ENCODE measurements at places on chromosomes 1 and 21.

DNA sequence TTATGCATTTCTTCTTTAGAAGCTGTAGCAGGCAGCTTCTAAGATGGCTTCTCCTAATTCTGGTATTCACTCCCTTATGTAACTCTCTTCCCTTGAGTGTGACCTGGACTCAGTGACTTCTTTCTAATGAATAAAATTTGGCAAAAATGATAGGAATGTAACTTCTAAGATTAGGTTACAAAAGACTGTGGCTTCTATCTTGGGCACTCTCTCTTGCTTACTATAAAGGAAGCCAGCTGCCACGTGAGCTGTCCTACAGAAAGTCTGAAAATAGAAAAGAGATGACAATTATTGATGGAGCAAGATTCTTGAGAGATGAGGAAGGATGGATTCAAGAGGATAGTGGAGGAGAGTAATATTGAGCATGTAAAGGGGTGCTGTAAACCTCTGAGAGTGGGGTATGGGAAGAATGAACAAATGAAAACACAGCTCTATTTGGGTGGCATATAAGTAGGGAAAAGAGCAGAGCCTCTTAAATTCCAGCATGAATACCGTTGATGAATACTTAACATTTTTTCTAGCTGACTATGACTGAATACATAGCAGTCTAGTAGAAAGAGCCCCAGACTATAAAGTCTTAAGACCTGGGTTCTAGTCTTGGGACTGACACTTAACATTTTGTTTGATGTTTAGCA, 5.5 kb downstream of the TSEN15 start:
- no peak for DNase-seq

GRCh38 chr1:85085417-85085816, 37.1 kb upstream of the MCOLN3 start:
- no peak for DNase-seq

DNA sequence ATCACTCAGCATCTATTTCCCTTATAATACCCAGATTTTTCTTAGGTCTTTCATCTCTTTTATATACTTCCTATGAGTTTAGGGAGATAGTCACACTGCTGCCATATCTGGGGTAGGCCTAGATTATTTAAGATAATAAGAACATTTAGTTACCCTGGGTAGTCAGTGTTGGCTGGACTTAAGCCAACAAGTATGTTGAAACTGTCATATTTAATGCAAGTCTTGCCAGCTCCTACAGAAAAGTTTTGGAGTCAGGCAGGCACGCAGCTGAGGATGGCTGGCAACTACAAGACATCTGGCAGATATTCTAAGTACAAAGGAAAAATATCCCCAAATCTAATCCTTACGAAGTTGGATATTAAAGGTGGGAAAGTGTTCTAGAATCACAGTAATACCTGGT, 19.2 kb upstream of the DEPDC1 start:
- DNase-seq = no peak

DNA sequence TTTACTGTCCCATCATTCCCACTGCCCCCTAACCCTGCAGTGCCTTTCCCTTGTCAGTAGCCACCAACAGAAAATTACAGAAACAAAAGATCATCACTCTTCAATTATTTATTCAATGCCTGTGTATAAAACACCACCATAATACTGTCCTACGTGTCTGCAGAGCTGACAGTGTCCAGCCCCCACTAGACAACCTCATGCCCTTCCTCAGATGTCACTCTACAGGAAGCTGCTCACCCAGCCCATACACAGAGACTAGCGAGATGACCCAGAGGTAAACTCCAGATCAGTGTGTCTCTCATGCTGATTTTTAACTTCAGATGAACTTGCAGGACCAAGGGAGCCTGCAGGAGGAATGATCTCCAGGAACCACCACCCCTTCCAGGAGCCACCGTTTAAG, 51.3 kb upstream of the GJA5 start:
- DNase-seq = no peak

- DNase-seq = no peak
Observed at GRCh38 chr1:100482167-100482566, 55.8 kb upstream of the GPR88 start.

- DNase-seq = peak; percentile 90
Observed at GRCh38 chr1:155063550-155064110, at the start of gene EFNA4. Gene EFNA4, plus strand, starts transcription at chr1:155063740. Its CDS starts 84 bp downstream, at chr1:155063824.

- no peak for DNase-seq
Observed at GRCh38 chr1:61084491-61085031, 2.2 kb downstream of the NFIA start.

- DNase-seq = no peak
Observed at GRCh38 chr21:41583274-41583790, 75.4 kb upstream of the TMPRSS2 start.

DNA sequence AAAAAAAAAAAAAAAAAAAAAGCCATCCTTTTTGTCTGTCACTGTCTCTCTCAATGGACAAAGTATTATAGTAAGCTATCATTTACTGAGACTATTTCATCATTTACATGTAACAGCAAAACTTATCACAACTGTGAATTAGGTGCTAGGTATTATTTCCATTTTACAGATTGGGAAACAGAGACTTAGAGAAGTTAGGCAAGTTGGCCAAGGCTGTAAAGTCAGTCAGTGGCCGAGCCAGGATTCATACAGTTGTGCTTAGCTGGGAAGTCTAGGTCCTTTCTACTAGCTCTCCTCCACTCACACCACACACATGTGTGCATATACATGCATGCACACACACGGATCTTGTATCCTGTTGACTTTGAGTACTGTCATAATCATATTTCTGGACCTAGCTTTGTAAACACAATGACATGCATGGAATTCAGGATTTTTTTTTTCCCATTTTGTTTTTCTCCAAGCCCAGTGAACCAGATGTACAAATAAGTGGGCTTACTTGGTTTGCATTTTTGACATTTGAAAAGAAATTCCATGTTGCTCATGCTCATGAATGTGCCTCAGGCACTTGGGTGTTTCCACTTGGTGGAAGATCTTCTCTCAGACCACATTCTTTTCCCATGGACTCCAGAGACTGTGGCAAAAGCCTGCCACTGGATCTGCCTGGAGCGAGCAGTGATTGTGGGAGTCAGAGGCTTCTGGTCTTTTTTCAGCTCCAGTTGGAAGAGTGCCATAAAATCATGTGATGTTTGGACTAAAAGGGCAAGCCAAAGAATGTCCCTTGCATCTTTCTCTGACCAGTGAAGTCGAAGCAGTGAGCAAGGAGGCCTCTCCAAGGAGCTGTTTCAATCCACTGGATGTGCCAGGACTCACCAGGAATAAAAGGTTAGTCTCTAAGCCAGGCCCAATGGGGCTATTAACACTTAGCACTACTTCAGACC, 61.7 kb upstream of the DNAJC6 start:
- DNase-seq = no peak

DNA sequence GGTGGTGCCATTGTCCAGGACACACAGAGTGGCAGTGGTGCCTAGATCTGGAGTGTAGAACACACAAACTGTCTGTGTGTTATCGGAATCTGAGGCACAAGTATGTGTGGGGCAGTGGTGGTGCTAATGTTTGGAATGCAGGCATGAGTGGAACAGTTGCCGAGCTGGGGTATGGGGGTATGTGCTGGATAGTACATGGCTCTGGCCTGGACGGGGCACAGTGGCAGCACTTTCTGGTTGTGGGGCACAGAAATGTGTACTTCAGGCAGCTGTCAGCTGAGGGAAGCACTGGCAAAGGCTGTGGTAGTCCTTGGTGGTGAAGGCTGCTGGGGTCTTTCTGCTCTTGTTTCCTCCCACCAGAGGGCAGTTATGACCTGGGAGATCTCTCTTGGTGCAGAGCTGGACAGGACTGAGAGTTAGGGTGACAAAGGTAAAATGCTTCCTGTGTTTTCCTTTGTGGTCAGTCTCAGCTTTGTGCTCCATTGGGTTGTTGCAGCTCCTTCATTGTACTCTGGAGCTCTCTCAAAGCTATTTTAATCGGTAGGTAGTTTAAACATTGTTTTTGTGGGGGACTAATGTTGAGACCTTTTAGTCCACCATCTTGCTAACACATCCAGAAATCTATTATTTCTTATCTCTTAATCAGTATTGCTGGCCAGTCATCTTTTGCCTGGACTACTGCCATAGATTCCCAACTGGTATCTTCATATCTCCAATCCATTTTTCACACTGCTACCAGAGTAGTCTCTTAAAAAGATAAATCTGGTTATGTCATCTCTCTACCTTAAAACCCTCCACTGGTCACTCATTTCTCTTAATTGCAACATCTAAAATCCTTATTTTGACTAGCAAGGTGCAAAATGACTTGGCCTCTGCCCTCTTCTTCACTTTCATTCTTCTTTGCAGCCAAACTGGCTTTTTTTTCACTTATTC, 83.9 kb upstream of the NBPF4 start:
- no peak for DNase-seq

- DNase-seq = no peak
Observed at GRCh38 chr1:186272486-186272885, 102.6 kb downstream of the TPR start.

DNA sequence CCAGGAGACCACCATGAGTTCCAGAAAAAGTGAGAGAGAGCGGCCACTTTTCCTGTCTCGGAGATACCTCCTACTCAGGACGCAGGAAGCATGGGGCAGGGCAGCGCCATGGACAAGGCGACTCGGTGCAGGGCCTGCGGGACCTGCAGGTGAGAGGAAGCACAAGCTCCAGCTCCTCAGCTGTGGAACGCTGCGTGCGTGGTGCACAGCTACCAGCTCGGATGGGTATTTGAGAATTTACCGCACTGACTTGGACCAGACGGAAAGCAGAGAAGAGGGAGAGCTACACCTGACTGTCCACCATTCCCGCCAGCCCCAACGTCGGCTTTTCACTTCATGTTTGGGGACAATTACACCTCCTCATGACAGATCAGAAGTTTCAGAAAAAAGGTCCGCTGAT, 8.2 kb upstream of the CDK11A start:
- DNase-seq = no peak

GRCh38 chr1:248189026-248189425, 8.0 kb upstream of the OR2M3 start:
- no peak for DNase-seq

DNA sequence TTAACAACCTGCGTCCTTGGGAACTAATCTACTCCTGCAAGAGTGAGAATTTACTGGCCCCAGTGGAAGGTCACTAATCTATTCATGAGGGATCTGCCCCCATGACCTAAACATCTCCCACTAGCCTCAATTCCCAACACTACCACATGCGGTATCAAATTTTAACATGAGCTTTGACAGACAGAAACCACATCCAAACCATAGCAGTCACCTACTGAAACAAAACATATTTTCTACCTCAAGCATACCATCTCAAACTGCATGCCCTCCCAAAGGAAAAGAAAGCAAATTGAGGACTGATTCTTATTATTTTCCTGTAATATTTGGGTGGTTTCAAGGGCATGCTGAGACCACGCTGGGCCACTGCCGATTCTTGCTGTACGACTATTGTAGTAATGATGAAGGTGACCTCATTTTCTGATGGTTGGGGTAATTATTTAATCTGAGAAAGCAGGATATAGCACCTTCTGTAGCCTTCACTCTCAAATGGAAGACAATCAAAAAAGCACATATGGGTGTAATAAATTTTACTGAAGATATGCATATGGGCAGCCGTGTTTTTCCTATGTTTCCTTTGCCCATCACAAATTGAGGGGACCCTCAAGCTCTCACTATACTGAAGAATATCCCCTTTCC, 13.2 kb upstream of the GBP5 start:
- no peak for DNase-seq

DNA sequence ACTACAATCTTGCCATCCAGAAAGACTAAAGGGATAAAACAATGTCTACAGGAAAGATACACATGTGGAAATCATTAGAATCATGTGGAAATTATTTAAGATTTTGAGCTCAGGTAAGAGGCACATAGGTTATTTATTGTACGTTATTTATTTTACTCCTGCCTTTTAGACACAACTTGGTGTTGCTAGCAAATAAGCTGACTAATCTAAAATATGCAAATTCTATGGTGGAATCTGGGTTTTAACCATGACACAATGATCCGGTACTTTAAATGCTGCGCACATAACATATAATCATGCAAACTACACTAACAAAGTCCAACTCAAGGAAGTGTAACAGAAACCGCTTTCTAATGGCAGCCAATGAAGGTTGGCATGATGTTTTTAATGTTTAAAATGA, 112.5 kb downstream of the IFI44 start:
- DNase-seq = no peak

GRCh38 chr1:160880216-160880615, 4.8 kb downstream of the ITLN1 start:
- DNase-seq = no peak

DNA sequence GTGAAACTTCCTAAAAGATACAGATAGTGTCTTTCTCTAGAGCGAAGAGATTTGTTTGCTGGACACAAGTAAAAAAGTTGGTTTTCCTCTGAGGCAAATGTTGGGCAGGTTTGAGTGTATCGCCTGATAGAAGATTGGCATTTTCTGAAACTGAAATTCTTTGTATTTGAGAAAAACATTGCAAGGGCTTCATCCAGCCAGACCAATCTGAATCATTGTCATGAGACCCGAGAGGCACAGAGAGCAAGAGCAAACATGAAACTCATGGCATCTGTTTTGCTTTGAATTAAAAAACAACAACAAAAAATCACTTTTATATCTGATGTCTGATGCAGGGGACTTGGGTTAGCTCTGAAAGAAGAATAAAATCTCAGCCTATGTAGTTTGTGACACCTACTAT, 379.3 kb upstream of the NCAM2 start:
- no peak for DNase-seq

- peak; percentile 69 for DNase-seq
Observed at GRCh38 chr1:149942207-149942606, 5.5 kb upstream of the MTMR11 start.

DNA sequence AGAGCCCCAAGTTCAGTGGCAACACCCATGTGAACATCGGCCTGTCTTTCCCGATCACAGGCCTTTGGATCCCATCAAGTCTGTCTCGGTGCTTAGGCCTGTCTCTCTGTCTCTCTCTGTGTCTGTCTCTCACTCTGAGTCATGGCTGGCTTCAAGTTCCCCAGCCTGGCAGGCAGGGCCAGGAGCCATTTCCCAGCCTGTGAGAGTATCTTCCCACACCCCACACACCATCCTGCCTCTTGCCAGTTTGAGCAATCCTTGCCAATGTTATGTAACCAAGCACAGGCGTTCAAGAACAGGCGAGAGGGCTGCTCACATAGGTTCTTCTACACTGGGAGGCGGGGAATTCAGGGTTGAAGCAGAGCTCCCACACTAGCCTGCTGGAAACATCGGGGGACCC, 70.0 kb upstream of the TMEM51 start:
- no peak for DNase-seq

GRCh38 chr1:112836642-112837041, 119.4 kb downstream of the SLC16A1 start:
- no peak for DNase-seq
